Central memory CD4-positive, alpha-beta T cell (primary cell): ENCODE measurements at places on chromosomes 7 and 10.

GRCh38 chr7:90180649-90181048 is 26.4 kb downstream of the STEAP1 start:
- no peak for DNase-seq

DNA sequence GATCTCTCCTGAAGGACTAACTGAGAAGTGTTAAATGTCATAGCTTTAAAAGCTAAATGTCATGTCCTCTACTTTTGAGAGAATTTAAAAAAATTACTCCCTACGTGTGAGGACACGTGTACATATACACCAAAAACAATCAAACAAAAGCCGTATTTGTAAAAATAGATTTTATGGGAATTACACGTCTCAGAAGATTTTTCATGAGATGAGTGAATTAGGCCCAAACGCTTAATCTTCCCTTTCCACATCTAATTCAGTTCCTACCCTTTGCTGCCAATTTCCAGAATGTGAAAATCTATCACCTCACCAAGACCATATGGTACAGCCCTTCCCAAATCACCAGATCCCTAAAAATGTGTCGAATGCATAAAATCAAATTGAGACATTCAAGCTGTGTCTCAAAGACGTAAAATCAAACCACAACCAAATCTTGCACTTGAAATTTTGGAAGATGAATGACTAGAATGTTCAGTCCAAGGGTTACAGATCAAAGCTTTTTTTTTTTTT is 1.0 kb upstream of the CTTNBP2 start:
- DNase-seq: no peak

DNA sequence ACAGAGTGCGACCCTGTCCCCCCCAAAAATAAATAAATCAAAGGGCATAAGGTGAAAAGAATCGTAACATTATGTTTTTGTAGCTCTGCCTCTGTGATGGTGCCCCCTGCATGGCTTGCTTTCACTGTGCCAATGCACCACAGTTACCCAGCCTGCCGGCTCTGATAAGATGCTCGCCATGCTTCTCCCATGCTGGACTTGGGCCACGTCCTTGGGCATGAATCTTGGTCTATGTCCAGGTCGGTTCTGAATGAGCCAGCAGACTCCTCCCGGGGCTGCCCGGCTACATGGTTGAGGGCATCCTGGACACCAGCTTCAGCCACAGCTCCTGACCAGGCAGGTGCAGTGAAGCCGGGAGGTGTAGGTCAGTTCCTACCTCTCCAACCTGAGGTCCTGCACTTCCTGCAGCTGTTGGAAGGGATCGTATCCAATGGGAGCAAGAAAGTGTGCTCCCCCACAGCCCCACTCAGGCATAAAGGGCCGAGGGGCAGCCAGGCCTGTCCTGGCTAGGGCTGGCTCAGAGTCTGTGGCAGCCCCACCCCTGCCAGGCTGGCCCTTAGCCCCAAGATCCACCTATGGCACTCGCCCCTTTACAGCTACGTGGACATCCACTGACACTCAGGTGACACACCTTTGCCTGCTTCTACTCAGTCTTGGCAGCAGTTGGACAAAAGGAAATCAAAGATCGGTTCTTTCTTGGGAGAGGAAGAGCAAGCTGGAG is 34.1 kb downstream of the CHST3 start:
- DNase-seq: no peak

- no peak for DNase-seq
These were observed 88.6 kb downstream of the ATXN7L1 start for GRCh38 chr7:105787793-105788192.

DNA sequence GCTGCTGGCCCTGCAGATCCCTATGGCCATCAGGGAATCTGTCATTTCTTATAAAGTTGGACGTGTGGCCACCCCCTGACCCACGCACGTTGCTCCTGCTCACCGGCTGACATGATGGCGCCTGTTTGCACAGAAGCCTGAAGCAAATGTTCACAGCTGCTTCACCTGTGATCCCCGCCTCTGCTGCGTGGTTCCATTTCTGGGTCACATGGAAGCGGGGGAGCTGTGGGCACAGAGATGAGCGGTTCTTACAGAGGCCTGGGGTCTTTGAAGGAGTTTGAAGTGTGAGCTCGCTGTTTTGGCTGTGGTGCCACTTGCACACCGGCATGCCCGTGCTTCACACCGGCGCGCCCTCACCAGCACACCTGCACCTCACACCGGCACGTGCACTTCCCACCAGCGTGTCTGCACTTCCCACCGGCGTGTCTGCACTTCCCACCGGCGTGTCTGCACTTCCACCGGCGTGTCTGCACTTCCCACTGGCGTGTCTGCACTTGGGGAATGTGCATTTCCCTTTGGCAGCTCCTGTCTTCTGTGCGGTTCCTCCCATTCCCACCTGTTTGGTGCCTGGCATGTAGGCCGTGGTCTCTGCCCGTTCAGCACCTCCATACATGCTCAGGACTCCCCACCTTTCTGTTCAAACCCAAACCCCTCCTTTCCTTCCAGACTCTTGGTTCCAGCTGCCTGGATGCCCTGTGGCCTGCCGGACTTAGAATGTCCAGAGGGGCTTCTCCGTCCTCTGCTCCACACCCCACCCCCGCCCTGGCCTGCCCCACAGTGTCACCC is 86.7 kb downstream of the INPP5A start:
- DNase-seq: no peak

DNA sequence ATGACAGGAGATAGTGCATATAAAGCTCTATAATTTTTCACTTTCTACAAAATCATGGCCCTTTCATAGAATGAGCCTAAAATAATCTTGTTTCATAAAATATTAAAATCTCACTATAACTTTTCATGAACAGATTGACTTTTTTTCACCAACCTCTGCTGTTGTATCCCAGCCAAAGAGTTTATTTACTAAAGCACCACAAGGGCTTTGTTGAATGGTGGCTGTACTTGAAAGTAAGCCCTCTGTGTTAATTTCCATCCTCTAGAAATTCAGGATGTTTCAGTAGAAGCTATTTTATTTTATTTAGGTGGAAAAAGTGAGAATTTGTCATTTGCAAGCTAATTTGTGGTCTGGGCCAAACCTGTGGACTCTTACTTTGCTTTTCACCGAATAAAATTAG is 30.2 kb downstream of the THNSL1 start:
- DNase-seq: no peak

DNA sequence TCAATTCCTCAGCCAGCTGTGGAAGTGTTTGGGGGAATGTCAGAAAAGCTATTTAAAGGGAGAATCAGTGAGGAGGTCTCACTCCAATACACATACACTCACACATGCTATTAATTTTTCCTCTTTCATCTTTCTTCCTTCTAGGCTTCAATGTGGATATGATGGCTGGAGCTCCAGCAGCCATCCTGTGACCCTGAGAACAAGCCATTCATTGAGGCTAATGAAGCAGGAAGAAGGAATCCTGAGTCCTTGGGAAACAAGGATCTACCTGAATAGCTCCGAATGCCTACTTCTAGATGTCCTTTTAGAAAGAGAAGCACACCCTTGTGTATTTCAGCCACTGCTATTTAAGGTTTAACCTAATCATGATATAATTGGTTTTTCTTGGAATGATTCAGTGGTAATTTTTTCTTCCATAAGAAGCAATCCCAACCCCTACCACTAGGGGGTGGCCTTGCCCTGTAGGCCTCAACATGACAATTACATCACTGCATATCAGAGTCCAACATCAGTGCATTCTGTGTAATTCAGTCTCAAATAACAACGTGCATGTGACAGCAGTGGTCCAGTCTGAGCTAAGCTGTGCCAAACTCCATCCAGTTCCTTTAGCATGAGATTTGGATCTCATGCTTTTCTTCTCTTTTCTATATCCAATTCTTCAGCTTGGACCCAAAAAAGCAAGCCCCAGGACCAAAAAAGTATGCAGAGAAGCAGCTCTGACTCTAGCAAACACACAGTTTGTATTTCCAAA is 85.3 kb upstream of the ANKRD1 start:
- DNase-seq: peak; percentile 59

DNA sequence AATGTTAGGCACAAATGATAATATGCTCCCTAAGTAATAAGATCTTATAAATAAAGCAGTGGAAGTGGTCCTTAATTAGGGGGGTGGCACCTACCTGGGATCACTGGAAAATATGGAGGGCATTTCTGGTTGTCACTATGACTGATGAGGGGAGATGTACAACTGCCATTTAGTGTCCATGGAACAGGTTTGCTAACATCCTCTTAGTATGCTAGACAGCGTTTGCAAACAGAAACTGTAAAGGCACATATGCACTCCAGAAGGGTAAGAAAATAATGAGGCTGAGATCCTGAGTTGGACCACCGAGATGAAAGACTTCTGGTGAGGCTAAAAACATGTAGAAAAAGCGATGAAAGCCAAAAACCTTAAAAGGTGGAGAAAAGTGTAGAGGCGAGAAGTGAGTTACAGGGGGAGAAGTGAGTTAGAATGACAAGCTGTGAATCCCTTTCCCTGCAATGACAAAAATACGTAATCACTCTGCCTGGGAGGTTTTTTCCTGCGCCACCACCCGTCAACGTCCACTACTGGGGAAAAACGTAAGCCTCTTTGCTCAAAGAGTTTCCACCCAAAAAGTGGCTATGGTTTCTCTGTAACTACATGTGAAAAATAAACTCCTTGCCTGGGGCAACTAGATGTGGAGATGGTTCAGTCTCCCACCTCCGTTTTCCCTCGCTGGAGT is 767 bp downstream of the KRIT1 start:
- no peak for DNase-seq

GRCh38 chr10:122344741-122345258 is 29.7 kb upstream of the PLEKHA1 start:
- DNase-seq: no peak

DNA sequence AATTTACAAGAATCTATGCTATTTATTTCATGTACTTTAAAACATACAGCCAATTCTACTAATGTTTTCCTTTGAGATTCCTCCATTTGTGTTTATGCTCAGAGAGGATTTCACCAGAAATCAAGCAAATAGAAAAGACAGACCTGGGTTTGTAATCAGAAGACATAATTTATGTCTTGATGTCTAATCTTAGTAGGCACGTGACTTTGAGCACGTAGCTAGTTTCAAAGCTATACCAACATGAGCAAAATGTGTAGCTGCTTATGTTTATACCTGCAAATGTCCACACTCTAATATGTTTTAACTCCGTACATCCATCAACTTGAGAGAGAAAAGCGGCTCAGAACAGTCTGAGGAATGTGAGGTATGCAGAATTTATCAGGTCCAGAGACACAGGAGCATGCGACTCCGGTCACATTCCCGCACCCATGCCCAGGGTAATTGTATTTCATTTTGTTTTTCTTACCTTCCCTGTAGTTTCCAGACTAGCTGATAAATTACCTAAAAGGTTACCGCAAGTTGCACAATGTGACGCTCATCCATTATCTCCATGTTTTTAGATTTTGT is 40.0 kb downstream of the SVOPL start:
- DNase-seq: no peak

DNA sequence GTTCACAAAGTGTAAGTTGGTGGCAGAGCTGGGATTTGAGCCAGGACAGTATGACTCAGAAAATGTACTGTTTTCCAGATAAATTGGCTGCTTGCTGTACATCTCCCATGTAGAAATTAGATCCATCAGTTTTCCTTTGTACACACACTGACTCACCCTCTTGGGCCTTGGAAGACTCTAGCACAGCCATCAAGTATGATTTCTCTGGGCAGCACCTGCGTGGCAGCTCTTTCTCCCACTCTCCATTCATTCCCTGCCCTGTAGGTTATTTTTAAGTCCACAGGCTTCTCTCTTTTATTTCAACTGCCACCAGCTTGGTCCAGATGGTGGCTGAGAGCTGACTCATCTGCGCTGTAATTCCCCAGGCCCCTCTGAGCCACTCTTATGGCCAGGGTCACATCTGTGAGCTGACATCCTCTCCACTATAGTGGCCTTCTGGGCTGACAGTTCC is 28.3 kb upstream of the SDK1 start:
- DNase-seq: no peak

- no peak for DNase-seq
These were observed 198.7 kb downstream of the PTPRN2 start for GRCh38 chr7:158388928-158389327.

DNA sequence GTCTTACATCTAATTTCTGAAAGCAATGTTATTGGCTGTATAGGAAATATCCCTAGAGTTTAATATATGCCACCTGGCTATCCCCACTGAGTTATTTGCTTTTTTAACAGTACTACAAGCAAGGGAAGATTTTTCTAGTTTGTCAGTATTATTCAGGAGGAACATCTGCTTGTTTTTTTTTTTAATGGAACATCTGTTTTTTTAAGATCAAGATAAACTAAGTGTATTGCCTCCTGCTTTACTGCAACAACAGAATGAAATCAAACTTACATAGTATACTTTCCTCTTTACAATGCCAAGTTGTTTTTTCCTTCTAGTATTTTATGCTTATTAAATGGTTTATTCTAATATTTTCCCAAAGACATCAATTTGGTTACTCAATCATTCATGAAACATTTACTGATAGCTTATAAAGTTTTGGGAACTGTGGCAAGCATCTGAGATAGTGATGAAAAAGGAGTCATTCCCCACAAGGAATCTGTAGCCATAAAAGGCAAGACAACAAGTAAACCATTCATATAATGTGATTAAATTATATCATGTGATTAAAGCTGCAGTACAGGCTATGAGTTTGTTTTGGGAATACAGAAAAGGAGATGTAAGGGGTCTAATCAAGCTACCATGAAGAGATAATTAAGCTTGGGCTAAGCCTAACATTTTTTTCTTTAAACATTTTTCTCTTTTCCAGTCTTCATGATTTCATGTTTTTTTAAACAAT is 17.4 kb downstream of the MTPN start:
- no peak for DNase-seq

DNA sequence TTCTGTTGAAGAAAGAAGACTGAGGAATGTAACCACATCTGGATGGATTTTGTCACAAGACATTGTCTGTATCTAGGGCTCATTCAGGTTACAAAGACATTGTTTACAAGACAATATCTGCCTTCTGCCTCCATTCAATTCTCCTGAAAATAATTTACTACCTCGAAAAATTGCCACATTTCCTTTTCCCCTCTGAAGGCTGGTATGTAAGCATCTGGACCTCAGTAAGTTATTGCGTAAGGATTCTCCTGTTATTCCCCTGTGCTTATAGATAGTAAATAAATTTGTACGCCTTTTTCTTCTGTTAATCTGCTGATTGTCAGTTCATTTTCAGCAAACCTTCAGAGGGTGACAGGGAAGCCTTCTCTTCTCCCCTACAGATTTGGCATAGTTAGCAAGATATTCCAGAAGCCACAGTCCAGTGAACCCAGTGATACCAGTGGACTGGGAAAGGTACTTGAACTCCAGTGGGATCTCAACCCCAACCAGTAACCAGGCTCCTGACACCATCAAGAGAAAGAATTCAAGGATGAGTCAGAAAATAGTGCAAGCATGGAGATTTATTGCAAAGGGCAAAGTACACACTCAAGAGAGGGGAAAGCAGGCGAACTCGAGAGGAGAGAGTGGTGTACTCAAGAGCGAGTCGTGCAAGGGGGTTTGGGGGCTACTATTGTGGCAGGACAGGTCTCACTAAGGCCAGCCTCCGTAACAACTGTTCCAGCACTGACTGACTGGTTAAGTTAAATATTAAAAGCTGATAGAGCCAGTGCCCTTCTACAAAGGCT is 706.9 kb upstream of the GHITM start:
- no peak for DNase-seq

DNA sequence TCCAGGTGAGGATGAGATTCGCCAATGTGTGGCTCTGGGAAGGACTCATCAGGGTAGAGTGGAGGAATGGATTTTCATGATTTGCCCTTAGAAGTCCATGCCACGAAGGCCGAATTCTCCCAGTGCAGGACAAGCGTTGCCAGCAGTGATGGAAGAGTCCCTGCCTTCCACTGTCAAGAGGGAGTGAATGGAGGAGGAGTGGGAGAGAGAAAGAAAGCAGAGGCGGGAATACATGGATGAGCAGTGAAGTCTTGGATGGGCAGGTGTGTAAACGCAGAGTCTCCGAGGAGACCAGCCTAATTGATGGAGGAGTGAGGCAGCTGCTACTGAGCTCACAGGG is 419.2 kb downstream of the GLRX3 start:
- DNase-seq: no peak

GRCh38 chr10:49387071-49387470 is 8.8 kb downstream of the DRGX start:
- DNase-seq: no peak
